SJCRH30 (cell line): ENCODE measurements at places on chromosomes 6 and 20. TPM values are rescaled to one million over a fixed set of nuclear protein-coding genes. Genes with fewer than 3 reads are reported as not detected.

Gene VAPB
- total RNA-seq: 44.1 and 51.0 TPM in 2 replicates

Gene FRMD1
- not detected in 2 replicates for total RNA-seq

Gene TSHZ2
- not detected in 2 replicates for total RNA-seq

- peak; percentile 31 for DNase-seq
- no peaks in the 10 kb centered on the region for H3K27me3 ChIP-seq
- H3K4me1 ChIP-seq: peaks cover 11% of the 10 kb centered on the region; the same call in 1 of the 2 replicates
- H3K36me3 ChIP-seq: no peaks in the 10 kb centered on the region
- H3K4me3 ChIP-seq: no peak overlapping the region
These were observed 17.1 kb upstream of the TINAG start for GRCh38 chr6:54291146-54291545.

DNA sequence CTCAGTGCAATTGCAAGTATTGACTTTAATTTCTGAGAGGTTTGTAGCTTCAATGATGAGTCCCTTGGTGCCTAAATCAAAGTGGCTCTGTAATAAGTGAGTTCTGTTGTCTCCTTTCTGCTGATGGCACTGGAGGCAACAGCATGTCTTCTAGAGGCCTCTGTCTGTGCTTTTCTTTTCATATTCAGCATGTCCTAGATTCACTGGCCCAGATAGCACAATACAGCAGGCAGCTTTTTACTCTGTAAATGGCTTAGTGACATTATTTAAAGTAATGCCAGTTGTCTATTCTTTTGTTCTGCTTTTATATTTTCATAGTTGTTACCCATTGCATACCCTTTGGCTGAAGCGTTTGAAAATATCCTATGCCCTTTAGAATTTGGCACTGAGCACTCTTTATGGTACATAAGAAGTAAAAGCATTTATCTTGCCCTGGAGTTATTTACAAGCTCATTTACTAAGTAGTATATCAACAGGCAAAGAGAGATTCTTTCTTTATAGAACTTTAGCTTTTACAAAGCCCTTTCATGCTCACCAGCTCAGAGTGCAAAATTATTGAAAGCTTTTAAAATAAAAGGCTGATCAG is 271.5 kb upstream of the KCNQ5 start:
- no peak overlapping the region for H3K27ac ChIP-seq
- H3K36me3 ChIP-seq: no peaks in the 10 kb centered on the region
- H3K27me3 ChIP-seq: no peaks in the 10 kb centered on the region
- no peak overlapping the region for H3K4me3 ChIP-seq

DNA sequence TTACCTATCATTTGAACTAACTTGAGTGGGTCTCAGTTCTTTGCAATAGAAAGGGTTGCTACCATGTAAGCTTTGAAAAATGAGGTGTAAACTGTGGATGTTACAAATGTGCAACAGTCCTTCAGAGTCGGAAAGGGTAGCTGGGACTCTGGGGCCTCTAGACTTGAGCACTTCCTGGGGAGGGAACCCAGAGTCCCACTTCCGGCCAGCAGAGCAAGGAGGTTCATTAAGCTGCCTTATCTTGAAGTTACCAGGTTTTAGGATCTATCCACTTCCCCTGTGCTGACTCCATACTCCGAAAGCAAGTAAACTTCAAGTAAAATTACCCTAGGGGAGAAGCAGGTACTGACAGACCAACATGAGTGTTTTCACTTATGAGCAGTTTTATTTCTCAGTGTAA is 9.4 kb downstream of the TRIM10 start:
- peak; percentile 30 for DNase-seq
- H3K27me3 ChIP-seq: no peaks in the 10 kb centered on the region
- peaks cover 35% of the 10 kb centered on the region for H3K4me1 ChIP-seq

- H3K27me3 ChIP-seq: no peaks in the 10 kb centered on the region
- no peak for DNase-seq
- H3K27ac ChIP-seq: no peak overlapping the region
- peaks cover 23% of the 10 kb centered on the region; the same call in 1 of the 2 replicates for H3K4me1 ChIP-seq
- no peak overlapping the region for H3K4me3 ChIP-seq
These were observed 82.7 kb upstream of the RALGAPA2 start for GRCh38 chr20:20795119-20795518.

Gene MUCL3
- not detected in 2 replicates for total RNA-seq
